ENCODE measurements at places on chromosomes 1 and 21. TPM values are rescaled to one million over a fixed set of nuclear protein-coding genes. Genes with fewer than 3 reads are reported as not detected.

Gene SPRR2F
- total RNA-seq = not detected

Gene CELA3A
- 2.0 TPM for total RNA-seq

Gene WNT2B
- 10.0 TPM for total RNA-seq

Gene CYP4X1
- total RNA-seq = 29.6 TPM

Gene VAV3
- 6.9 TPM for total RNA-seq

Gene ERG
- 40.2 TPM for total RNA-seq

Gene FAM72D
- total RNA-seq = not detected

Gene DAB1
- not detected for total RNA-seq

- no peaks in the 10 kb centered on the region for H3K27me3 ChIP-seq
- no peak overlapping the region for H3K27ac ChIP-seq
- no peaks in the 10 kb centered on the region for H3K36me3 ChIP-seq
- no peak for DNase-seq
Observed at GRCh38 chr1:116218922-116219321, 107.7 kb downstream of the MAB21L3 start.

GRCh38 chr1:87791931-87792740 lies 463.5 kb downstream of the LMO4 start:
- H3K27ac ChIP-seq = no peak overlapping the region
- H3K4me1 ChIP-seq = no peaks in the 10 kb centered on the region
- no peak overlapping the region for H3K4me3 ChIP-seq
- no peaks in the 10 kb centered on the region for H3K36me3 ChIP-seq

GRCh38 chr21:36350282-36350910 lies 30.4 kb downstream of the MORC3 start:
- H3K4me3 ChIP-seq = no peak overlapping the region
- H3K36me3 ChIP-seq = peaks cover 13% of the 10 kb centered on the region
- H3K27ac ChIP-seq = no peak overlapping the region
- peaks cover 7% of the 10 kb centered on the region for H3K4me1 ChIP-seq
- DNase-seq = no peak

DNA sequence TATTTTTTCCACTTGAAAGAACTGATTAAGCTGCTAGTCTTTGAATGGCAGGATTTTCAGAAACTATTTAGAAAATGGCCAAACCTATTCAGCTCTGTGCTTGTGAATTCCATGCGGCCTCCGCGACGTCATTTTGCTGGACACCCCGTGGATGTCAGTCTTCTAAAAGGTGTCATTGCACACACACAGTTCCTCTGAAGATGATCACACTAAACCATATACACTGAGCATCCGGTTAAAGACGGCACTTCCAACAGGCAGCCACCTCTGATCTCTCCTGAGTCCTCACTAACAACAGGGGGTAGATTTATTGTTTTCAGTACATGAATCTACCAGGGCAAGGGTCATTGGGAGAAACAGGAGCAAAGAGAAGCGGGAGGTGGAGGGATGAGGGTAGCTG lies 9.1 kb downstream of the CFAP74 start:
- H3K4me1 ChIP-seq = no peaks in the 10 kb centered on the region
- H3K27me3 ChIP-seq = peaks cover 4% of the 10 kb centered on the region
- DNase-seq = no peak
- no peaks in the 10 kb centered on the region for H3K36me3 ChIP-seq

DNA sequence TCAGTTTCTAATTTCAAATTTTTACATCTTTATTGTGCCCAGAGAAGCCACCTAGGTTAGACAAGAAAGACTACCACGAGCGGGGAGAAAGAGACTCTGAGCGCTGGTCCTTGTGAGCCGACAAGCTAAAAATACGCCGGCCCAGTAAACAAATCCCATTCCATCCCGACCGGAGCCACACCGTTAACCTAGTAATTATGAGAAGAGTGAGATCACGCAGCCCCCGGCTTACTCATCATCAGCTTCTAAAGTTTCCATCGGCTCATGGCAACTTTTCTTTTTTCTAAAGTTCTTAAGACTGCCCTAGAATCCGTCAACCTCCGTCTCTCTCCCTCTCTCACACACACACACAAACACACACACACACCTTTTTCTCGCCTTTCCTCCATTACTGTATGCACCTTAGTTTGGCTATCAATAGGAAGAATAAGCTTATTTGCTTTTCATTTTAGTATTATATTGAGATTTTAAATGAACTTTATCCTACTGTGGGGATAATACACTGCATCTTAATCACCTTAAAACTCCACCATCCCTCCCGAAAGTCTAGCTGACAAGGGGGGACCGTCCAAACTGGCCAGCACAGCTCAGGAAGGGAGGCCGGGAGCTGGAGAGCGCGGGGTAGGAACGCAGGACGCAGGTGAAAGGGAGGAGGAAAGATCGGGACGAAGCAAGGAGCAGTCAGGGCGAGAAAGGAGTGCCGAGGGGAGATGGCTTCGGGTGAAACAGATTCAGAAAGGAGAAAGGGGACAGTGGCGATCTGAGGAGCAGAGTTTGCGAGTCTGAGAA lies 728 bp downstream of the OTUD7B start:
- peak; percentile 41 for DNase-seq
- H3K27me3 ChIP-seq = no peaks in the 10 kb centered on the region
- H3K36me3 ChIP-seq = no peaks in the 10 kb centered on the region
- H3K4me1 ChIP-seq = peaks cover 45% of the 10 kb centered on the region
- peak overlapping the region; percentile 89 for H3K4me3 ChIP-seq

DNA sequence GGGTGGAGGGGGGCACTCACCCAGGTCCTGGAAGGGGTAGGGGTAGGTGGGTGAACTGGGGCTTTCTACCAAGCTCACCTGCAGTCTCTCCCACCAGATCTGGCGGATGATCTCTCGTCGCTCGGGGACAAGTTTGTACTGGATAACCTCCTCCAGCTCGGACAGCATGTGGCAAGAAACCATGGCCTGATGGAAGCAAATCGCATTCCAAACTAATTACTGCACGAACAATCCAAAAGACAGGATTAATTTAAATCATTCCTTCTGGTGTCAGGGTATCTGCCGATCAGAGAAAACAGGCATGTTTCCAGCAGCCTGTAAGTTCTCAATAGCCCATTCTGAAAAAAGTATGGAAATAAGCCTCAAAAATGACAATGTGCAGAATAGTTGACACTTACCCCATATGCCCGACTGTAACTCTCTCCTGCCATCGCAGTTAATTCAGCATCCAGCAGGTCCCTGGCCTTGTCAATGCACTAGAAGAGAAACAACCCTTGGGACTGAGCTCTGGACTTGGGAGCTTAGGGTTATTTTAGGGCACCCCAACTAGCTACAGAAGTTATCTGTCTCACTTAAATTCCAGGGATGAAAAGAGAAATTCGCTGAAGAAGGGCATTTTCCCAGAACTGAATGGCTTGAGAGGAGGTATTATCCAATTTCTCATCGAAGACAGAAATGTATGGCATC lies 44.4 kb upstream of the ANGPTL7 start:
- no peak overlapping the region for H3K4me3 ChIP-seq
- H3K27ac ChIP-seq = peak overlapping the region; percentile 78
- no peaks in the 10 kb centered on the region for H3K27me3 ChIP-seq
- peaks cover 15% of the 10 kb centered on the region for H3K4me1 ChIP-seq
- peaks cover 15% of the 10 kb centered on the region for H3K36me3 ChIP-seq

- peaks cover 15% of the 10 kb centered on the region for H3K36me3 ChIP-seq
- H3K4me3 ChIP-seq = peak overlapping the region; percentile 97
- H3K27me3 ChIP-seq = no peaks in the 10 kb centered on the region
- peak; percentile 77 for DNase-seq
Observed at GRCh38 chr1:67686267-67687197, 1.5 kb downstream of the GADD45A start.

- H3K4me3 ChIP-seq = no peak overlapping the region
- peaks cover 18% of the 10 kb centered on the region for H3K36me3 ChIP-seq
- H3K4me1 ChIP-seq = no peaks in the 10 kb centered on the region
- no peak overlapping the region for H3K27ac ChIP-seq
- DNase-seq = no peak
Observed at GRCh38 chr1:206447422-206447765, 22.9 kb upstream of the IKBKE start.

GRCh38 chr1:113433184-113433583 lies 42.9 kb downstream of the MAGI3 start:
- no peak overlapping the region for H3K4me3 ChIP-seq
- no peaks in the 10 kb centered on the region for H3K36me3 ChIP-seq
- peaks cover 15% of the 10 kb centered on the region for H3K4me1 ChIP-seq

DNA sequence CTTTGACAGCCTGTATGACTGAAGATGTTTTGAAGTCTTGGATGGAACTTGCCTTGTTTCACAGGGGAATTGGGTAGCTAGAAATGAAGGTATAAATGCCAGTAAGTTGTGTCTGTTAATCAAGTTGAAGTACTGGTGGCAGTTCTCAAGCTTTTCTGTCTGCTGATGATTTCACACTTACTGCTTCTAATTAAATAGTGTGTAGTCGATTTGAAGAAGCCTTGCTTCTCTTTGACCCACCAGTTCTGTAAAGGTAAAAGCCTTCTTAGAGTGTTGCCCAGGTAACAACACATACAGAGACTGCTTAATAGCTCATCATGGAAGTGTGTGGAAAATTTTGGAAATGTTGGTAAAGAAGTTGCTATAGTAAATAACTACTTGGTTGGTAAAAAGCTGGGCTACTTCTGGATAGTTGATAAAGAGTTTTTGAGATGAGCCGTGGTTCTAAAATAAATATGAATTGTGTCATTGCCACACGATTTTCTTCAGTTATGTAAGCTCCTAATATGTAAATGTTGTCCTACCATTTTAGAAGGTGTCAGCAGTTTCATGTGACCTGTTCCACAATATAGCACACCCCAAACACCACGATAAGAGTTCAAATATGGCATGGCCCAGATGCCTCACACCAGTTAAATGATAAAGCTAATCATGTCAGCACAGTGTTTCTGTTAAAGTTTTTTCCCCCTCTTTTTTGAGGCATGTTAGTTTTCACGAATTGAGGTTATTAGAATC lies 7.4 kb downstream of the RABGAP1L start:
- H3K27me3 ChIP-seq = no peaks in the 10 kb centered on the region
- no peak for DNase-seq
- H3K4me1 ChIP-seq = no peaks in the 10 kb centered on the region
- H3K27ac ChIP-seq = no peak overlapping the region
- no peak overlapping the region for H3K4me3 ChIP-seq

DNA sequence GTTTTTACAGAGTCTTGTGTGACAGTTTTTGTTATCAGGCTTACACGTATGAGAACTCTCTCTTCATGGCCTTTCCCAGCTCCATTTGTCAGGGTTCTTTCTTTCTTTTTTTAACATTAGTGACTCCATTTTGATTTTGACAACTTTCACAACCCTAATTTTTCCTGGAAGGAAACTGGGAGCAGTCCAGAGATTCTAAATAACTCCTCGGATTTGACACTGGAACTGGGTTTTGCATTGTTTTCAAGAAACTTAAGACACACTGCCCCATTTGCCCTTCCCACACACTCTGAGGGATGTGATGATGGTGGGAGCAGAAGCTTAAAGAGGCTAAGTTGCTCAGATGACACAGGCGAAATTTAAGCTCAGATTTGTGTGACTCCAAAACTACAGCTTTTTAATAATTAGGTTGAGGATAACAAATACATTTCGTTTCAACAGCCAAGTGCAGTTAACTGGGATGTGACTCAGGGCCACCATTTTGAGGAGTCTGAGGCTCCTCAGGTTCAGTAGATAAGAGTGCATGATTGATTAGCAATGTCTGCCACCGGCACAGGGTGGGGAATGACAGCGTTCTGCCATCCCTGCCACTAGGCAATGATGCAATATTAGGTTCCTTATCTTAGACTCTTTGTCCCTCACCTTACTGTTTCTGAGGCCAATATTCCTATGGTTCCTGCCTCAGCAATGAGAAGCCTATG lies 95.1 kb upstream of the ATP1A1 start:
- H3K4me3 ChIP-seq = no peak overlapping the region
- no peaks in the 10 kb centered on the region for H3K36me3 ChIP-seq
- H3K4me1 ChIP-seq = no peaks in the 10 kb centered on the region
- DNase-seq = no peak

DNA sequence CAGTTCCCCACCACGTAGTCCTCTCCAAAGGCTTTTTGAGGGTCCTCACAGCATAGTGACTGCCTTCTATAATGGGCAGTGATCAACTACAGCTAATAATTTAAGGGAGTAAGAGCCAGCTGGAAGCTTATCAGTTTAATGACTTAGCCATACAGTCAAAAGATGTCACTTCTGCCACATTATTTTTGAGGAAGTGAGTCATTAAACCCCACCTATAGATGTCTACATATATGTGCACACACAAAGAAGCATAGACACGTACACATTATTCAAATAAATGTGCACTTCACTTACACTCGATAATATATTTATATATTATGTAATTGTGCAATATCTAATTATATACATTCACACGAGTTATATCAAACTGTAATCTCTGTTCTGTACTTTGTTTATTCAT lies 1704.7 kb downstream of the KCNT2 start:
- H3K36me3 ChIP-seq = no peaks in the 10 kb centered on the region
- H3K27me3 ChIP-seq = no peaks in the 10 kb centered on the region
- H3K4me3 ChIP-seq = no peak overlapping the region
- DNase-seq = no peak
- H3K4me1 ChIP-seq = no peaks in the 10 kb centered on the region

DNA sequence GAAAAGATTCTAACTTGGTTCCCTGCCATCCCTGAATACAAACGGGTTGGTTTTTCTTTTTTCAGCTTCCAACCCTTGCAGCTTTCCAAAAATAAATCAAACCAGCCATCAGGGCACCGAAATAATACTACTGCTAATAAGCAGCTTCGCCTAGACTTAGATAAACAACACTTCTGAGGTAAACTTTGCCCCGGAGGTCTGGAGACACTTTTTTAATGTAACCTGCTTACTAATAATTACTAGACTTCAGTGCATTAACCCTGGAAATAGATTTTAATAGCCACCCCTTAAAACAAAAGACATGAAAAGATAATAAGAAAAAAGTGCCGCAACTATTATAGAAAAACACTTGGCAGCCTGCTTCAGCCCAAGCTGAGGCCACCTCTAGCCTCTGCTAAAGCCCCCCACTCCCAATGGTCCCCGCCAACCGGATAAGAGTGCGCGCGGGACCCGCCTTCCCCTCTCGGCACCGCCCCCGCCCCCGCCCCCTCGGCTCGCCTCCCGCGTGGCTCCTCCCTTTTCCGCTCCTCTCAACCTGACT lies 405 bp upstream of the GADD45A start:
- H3K4me3 ChIP-seq = peak overlapping the region; percentile 97
- H3K4me1 ChIP-seq = peaks cover 16% of the 10 kb centered on the region
- H3K27me3 ChIP-seq = no peaks in the 10 kb centered on the region
- DNase-seq = no peak
- H3K27ac ChIP-seq = peak overlapping the region; percentile 71
- peaks cover 15% of the 10 kb centered on the region for H3K36me3 ChIP-seq

GRCh38 chr1:202374099-202374498 lies 25.6 kb downstream of the PPP1R12B start:
- H3K4me1 ChIP-seq = no peaks in the 10 kb centered on the region
- H3K27me3 ChIP-seq = no peaks in the 10 kb centered on the region

DNA sequence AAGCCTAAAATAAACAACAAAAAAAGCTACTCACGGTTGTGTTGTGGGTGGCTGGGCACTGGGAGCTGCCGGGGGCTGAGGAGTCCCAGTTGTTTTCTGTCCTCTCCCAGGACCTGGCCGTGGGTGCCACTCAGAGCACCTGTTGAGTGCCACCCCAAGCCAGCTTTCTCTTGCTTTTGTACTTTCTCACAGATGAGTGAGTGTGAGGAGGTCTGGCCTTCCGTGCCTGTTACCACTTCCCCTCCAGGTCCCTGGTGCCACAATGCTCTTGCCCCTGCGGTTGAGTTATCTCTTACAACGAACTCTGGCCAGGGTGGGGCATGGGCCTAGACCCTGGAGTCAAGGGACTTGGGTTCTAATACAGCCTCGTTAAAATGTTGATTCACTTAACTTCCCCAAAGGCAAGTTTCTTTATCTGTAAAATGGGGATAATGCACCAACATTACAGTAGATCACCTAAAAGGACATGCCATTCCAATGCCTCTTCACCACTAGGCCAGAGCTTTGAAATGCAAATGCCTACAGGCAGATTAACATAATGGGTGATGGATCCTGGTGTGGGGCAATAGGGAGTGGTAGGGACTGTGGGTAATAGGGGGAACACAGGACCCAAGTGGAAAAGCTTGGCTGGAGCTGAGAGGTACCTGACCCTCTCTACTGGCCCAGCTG lies at the start of gene CNR2:
Gene CNR2, minus strand, starts transcription at position 151 of the 669 bp plus-strand sequence. CDS start 37,745 bp downstream, outside the sequence.
- no peak within 1 kb of the TSS for H3K4me3 ChIP-seq
- H3K4me1 ChIP-seq = no peaks in the 10 kb centered on the region
- H3K36me3 ChIP-seq = no peaks in the 10 kb centered on the region
- no peak for DNase-seq
